ENCODE measurements at places on chromosomes 16 and 17. TPM values are rescaled to one million over a fixed set of nuclear protein-coding genes. Genes with fewer than 3 reads are reported as not detected.

The MYH13 gene
- total RNA-seq, result not detected

The MT4 gene
- not detected for total RNA-seq

The ACAP1 gene
- total RNA-seq, result 22.1 TPM

The CCR7 gene
- total RNA-seq, result 0.30 TPM

The SLFN14 gene
- 0.09 TPM for total RNA-seq

The RAB11FIP4 gene
- total RNA-seq, result 19.7 TPM
